ENCODE measurements at places on chromosomes 6 and 20.

GRCh38 chr6:905556-905955 lies 212.6 kb upstream of the EXOC2 start:
- no peak for ATAC-seq

DNA sequence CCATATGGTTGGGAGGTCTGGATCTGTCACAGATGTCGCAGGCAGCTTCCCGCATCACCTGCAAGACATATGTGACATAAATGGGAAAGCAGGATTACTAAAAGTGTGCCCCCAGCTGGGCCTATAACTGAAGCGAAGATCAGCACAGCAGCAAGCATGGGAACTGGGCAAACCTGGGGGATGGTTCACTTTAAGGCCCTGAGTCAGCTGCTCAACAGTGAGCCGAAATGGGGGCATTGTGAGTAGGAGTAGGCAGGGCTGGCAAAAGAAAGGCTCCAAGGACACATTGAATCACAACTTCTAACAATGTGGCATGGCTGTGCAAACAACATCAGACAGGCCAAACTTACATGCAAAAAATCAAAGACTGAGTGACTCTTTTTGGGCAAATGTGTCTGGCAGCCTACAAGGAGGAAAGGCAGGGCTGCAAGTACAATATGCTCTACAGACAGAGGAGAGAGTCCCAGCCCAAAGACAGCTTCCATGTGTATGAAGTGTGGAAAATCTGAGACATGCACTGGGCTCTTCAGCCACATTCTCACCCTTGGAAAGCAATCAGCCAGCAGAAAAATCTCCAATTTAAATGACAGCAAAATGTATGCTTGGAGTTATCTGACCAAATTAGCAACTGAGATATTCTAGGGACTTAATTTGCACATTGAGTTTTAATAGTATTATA lies 531.0 kb upstream of the MMS22L start:
- no peak for ATAC-seq

- ATAC-seq: no peak
Observed at GRCh38 chr6:87628881-87629280, 38.9 kb downstream of the ORC3 start.

- ATAC-seq: no peak
Observed at GRCh38 chr6:42963855-42964605, 3.5 kb downstream of the GNMT start.

DNA sequence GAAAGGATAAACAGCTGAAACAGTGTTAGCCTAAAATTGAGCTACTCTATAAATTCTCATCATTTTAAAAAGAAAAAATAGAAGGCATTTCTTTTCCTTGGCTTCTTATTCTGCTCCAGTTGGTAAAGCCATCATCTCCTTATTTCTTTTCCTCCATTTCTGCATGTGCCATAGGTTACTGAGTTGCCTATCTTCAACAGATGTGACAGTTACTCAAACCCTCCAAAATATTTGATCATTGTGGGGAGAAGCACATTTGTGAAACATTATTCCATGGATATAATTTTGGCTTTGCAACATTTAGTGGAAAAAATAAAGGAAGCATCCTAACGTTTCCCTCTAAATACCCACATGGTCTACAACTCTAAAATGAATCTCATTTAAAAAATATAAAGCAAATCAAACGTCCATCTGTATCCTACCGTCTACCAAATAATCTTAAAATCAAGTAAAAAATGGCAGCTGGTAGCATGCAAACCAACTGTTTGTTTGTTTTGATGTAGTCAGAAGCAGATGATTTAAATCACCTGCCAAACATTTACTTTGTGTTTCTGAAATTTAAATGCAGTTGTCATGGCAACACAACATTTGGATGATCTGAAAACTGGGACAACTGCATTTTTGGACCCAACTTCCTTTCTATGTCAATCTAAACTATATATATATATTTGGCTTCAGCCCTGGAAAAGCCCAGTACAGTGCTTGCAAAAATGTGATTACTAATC lies 16.8 kb upstream of the SNX9 start:
- ATAC-seq: no peak

- ATAC-seq: no peak
Observed at GRCh38 chr20:49925901-49926454, 10.2 kb upstream of the RNF114 start.

Data from esophagus mucosa (tissue), 1 donor.